GM12892 (cell line): ENCODE measurements at places on chromosomes 2 and 18.
A peak's percentile ranks its signal among the peaks of the same experiment; 100 is the strongest.

DNA sequence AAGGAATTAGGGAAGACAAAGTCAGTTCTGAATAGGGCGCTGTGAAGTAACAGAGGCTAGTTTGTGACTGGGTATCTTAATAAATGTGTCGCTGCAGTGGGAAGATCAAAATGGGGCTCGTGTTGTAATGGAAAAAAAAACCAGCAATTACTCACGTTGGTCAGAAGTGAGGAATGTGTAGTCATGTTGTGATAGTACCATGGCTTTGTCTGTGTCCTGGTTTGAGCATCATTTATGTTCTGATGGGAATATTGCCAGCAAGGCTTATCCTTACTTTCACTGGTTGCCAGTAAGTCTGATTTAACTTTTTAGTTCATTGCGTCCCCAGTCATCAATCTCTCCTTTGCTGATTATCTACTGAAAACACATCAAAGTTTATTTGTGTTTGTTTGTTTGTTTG, 467.6 kb downstream of the NYAP2 start:
- DNase-seq: no peak

GRCh38 chr18:36663312-36663711, 165.5 kb downstream of the TPGS2 start:
- DNase-seq: no peak

- DNase-seq: no peak
These were observed 831.0 kb upstream of the ACVR2A start for GRCh38 chr2:147013696-147014392.

DNA sequence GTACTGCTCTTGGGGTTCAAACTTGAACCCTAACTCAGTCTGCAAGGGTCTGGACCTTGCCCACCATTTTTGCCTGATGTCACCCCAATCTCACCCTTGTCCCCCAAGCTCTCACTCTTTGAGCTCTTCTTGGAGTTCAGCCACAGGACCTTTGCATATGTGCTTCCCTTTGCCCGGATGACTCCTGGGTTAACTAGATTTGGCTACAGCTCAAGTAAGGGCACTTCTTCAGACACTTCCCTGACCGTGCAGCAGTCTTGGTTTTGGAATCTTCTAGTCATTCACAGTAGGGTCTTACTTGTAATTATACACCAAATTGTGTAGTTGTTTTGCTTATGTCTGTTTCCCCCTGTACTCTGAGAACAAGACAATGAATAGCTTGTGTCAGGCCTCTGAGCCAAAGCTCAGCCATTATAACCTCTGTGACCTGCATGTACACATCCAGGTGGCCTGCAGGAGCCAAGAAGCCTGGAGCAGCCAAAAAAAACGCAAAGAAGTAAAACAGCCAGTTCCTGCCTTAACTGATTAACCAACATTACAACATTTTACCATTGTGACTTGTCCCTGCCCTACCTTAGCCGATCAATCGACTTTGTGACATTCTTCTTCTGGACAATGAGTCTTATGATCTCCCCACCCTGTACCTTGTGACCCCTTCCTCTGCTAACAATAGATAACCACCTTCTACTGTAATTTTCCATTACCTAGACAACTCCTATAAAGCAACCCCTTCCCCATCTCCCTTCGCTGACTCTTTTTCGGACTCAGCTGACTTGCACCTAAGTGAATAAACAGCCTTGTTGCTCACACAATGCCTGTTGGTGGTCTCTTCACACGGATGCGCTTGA, 1.0 kb upstream of the MOGAT1 start:
- no peak for DNase-seq

DNA sequence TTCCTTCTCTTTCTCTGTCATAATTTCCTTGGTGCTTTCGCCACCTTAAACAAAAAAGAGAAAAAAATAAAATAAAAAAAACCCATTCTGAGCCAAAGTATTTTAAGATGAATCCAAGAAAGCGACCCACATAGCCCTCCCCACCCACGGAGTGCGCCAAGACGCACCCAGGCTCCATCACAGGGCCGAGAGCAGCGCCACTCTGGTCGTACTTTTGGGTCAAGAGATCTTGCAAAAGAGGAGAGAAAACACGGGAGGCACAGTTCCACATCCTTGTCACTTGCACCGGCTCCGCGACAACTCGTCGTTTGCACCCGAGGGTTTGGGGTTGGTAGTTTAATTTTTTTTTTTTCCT, 1.8 kb upstream of the SP9 start:
- no peak for DNase-seq

DNA sequence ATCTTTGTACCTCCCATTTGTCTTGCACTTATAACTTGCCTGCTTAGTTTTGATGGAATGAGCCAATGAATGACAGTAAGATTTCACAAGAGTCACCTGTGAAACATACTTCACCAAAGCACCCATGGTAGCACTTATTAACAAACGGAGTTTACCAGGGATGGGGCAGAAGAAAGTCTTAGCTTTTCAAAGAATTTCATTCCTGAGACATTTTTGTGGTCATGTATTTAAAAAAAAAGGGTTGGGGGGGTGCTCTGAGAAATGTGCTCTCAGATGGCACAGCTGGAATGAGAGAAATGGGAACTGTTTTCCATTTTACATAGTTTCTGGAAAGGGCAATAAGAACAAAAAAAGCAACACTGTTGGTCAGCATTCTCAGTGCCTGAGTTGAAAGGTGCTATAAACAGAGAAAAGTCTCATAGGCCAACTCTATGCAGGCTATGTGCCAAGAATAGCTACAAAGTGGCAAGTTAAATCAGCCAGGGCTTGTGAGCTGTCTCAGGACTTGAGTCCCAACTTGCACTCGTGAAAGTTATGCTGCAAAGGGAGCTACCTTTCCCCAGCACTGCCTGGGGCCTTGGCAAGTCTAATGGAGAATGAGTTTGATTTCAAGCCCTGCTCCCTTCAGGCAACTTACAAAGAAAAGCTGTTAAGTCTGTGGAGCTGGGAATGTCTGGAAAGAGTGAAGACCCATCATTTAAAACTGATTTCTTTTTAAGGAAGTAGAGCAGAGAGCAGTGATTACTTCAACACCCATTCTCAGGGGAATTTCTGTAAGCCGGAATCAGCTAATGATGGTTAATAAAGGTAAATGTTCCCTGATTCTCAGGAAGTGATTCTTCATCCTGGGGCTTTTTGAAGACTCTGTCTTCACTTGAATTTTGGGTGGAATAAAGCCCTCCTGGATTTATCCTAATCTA, 170.6 kb downstream of the SLC8A1 start:
- DNase-seq: no peak

GRCh38 chr18:48879008-48879431, 71.7 kb downstream of the SMAD7 start:
- DNase-seq: no peak

DNA sequence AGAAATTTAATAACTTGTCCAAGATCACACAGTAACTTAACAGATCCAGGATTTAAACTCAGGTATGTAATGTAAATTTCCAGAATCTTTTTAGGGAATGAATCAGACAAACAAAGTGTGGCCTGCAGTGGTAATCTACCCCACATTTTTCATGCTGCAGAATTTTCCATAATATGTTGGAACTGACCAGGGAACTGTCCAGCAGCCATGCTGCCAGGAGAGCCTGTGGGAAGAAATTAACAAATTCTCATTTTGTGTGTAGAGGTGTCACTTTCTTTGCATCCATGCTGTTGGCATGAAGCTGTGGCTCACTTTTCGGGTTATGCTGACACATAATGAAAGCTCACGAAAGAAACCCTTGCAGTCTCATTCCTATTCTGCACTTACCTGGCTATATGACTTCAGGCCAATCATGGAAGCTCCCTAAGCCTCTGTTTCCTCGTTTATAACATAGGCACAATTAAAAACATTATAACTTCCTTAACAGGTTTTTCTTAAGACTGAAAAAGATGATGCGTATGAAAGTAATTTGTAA, 54.7 kb downstream of the CDKL4 start:
- no peak for DNase-seq

- DNase-seq: no peak
These were observed 546.8 kb downstream of the TNS1 start for GRCh38 chr2:217456016-217456415.

GRCh38 chr18:46273861-46274260, 169.7 kb downstream of the HAUS1 start:
- no peak for DNase-seq

DNA sequence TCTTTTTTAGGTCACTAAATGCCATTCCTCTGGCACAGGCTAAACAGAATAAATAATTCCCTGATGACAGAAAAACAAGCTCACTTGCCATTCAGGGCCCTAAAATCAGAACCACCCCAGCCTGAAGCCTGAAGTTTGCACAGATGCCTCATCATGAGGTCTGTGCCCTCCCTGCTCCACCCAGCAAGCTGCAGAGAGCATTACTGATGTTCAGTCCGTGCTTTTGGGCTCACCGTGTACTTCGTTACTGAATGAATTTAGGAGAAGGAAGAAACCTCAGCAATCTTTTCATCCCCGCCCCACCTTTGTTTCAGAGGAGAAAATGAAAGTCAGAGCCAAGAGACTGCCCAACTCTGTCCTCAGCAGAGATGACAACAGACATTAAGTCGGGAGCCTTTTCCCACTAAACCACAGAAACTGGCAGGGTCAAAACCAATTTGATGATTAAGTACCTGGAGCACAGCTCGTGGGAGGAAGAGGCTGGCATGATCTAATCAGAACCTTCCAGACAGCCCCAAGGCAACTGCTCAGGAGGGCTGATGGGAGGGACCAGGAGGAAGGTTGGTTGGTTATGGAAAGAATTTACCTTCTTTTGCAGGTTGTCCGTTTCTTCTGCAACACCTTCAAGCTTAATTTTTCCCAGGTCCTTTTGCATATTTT, 122.7 kb downstream of the LAMA1 start:
- no peak for DNase-seq

DNA sequence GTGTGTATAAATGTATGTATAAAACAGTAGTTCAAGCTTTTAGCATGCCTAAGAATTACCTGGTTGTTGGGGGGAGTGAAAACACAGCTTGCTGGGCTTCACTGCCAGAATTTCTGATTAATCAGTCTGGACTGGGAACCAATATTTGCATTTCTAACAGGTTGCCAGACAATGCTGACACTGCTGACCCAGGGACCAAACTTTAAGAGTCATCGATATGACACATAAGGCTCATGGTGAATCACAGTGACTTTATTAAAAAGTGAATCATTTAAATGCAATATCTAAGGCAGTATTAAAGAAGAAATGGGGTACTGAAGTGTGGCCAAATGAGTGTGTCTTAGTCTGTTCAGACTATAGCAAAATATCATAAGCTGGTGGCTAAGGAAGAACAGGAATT, 195.9 kb upstream of the DTNA start:
- DNase-seq: no peak

GRCh38 chr18:45467293-45467692, 148.0 kb upstream of the SLC14A2 start:
- no peak for DNase-seq

- DNase-seq: no peak
These were observed 135.9 kb upstream of the SIX3 start for GRCh38 chr2:44805401-44806235.

DNA sequence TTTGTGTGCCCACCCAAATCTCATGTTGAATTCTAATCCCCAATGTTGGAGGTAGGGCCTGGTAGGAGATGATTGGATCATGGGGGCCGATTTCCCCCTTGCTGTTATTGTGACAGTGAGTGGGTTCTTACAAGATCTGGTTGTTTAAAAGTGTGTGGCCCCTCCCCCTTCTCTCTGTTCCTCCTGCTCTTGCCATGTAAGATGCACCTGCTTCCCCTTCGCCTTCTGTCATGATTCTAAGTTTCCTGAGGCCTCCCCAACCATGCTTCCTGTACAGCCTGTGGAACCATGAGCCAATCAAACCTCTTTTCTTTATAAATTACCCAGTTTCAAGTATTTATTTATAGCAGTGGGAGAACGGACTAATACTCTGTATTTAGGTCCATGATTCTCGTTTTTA, 588.1 kb downstream of the DCDC2C start:
- DNase-seq: no peak

GRCh38 chr2:80238692-80239469, 65.7 kb downstream of the LRRTM1 start:
- no peak for DNase-seq

GRCh38 chr2:172448544-172449267, 21.3 kb downstream of the ITGA6 start:
- no peak for DNase-seq

- no peak for DNase-seq
These were observed 32.1 kb downstream of the NAT8 start for GRCh38 chr2:73610111-73610510.

DNA sequence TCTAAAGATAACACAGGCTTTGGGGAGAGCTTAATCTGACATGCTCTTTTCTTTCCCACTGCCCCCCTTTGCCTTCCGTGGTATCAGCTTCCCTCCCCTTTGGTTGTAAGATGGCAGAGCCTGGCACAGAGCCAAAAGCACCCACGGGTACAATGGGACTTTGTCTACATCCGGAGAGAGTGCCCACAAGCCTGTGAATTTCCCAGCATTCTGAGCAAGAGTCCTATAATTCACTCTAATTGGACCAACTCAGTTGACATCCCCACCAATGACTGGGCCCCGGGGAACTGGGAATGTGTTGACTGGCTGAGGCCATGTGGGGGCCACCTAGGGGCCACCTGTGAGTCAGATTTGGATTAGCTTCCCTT, 20.1 kb upstream of the C2orf72 start:
- DNase-seq: no peak

GRCh38 chr2:223834431-223834830, 3.0 kb downstream of the AP1S3 start:
- DNase-seq: no peak

- DNase-seq: no peak
These were observed 62.2 kb downstream of the PXDN start for GRCh38 chr2:1682181-1682440.

DNA sequence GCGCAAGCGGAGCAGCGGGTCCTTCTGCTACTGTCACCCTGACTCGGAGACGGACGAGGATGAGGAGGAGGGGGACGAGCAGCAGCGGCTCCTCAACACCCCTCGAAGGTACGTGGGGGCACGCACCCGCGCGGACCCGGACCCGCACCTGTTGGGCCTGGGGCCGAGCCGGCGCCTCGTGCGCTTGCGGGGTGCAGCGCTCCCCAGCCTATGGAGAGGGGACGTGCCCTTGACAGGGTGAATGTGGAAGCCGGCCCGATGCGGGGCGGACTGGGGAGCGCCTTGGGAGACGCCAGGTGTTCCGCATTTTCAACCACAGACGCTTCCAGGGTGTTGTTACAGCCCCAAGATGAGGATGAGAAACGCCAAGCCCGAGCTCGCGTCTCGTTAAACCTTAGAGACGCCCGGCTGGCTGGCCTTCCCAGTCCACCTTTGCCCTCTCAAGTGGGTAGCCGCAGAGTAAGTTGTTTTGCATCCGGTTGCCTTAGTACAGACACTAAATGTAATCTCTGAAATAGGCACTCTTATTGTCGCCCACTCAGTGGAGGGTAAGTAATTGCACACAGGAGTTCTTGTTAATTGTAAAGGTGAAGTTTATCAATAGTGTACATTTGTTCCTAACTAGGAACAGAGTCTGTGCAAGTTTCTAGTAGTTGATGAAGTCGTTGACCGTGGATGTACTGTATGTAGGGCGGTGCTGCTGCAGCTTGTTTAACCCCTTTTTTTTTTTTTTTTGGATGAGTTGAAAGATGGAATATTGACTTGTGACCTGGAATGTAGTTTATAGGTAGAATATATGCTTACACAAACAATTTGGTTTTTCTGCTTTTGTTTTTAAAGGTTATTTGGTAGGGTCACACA, 815 bp downstream of the GMCL1 start:
- DNase-seq: peak; percentile 22
